ENCODE measurements at places on chromosomes 7 and 10.
A peak's percentile ranks its signal among the peaks of the same experiment; 100 is the strongest.

GRCh38 chr10:91391920-91392319, 18.2 kb upstream of the HECTD2 start:
- no peak for DNase-seq

GRCh38 chr7:91565499-91566401, 301.5 kb downstream of the FZD1 start:
- peak; percentile 44 for DNase-seq

- no peak for DNase-seq
These were observed 700.2 kb downstream of the PARD3 start for GRCh38 chr10:34114914-34115313.

DNA sequence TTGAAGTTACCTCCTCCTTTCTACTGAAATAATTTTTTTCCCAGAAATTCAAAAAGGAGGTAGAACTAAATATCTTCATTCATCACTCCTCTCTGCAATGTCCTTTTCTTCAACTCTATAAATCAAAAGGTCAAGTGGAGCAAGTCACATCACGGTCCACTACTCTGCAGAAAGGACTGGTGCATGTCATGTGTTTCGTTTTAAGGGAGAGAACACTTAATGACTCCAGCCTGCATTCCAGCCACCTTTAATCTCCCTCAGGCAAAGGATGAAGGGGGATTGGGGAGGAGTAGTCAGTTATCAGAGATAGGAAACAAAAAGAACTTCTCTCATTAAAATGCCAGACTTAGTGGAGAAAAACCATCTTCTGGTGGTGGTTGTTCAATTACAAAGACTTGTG, 78.9 kb downstream of the ANK3 start:
- no peak for DNase-seq

GRCh38 chr7:119724041-119724792, 548.8 kb upstream of the KCND2 start:
- DNase-seq: no peak

GRCh38 chr7:148918058-148918596, 34.0 kb upstream of the EZH2 start:
- no peak for DNase-seq

GRCh38 chr7:130914554-130915294, 180.7 kb upstream of the KLF14 start:
- no peak for DNase-seq

DNA sequence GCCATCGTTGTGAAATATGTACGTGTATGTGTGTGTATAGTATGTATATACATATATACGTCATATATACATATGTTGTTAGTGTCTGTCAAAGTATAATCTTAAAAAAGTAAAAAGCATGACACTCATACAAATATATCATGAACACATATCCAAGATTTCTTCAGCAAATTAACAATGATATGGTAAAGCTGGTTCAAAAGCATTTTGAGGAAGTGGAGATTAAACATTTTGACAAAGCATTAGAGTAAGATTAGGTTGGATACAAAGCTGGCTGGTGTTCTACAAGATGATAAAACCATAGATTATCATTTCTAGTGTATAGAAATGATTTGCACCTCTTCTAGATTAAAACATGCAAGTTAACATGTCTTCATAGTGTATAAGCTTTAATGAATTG, 771 bp upstream of the NUDCD3 start:
- DNase-seq: no peak

- no peak for DNase-seq
These were observed 2.1 kb upstream of the SHTN1 start for GRCh38 chr10:117007080-117007479.

GRCh38 chr10:132676193-132676891, 109.6 kb downstream of the NKX6-2 start:
- no peak for DNase-seq

DNA sequence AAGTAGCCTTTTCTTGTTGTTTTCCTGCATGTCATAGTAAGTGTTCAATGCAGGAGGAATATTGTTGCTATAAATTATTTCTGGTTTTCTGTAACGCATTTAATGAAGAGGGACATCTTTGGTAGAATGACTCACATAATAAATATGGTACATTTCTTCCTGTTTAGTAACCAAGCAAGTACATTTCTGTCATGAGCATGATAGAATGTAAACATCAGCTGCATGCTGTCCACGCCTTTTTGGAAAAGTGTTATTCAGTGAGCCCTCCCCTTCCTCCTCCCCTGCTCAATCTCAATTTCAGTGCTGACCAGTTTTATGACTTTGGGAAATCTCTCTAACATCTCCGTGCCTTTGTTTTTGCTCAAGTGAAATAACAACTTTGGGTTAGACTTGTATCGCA, 664.0 kb downstream of the XPNPEP1 start:
- DNase-seq: no peak

GRCh38 chr7:18593602-18594279, 98.2 kb downstream of the HDAC9 start:
- no peak for DNase-seq

DNA sequence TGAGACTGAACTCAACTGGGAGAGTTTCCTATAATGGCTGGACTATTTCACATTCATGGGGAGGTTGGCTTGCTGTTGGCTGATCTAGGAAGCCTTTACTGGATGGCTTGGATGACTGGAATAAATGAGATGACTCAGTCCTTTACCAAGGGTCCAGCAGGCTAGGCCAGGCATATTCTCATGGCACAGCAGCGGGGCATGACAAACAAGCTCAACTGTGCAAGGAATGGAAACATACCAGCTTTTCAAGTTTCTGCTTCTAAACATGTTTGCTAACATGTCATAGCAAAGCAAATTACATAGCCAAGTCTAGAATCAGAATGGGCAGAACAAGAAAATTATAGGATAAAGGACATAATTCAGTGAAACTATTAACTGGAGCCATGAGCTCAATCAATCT, 46.8 kb upstream of the CRTAC1 start:
- DNase-seq: no peak

- no peak for DNase-seq
These were observed 31.0 kb upstream of the FAM13C start for GRCh38 chr10:59393349-59393748.

GRCh38 chr10:87896216-87896615, 32.8 kb downstream of the PTEN start:
- peak; percentile 41 for DNase-seq

DNA sequence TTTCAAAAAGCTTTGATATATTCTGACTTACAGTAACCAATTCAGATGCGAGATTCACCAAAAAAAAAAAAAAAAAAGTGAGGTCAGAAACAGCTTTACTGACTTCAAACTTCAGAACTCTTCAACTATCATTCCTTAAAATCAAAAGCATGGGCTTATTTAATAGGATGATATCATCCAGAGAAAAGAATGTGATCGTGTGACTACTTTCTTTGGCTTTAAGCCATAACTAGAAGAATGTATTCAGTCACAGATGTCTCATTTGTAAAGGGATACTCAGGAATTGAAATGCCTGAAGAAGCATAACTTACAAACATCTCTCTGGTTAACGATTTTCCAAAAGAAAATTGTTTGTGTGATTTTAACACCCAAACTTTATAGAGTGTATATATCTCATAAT, 11.5 kb downstream of the TPK1 start:
- DNase-seq: no peak

DNA sequence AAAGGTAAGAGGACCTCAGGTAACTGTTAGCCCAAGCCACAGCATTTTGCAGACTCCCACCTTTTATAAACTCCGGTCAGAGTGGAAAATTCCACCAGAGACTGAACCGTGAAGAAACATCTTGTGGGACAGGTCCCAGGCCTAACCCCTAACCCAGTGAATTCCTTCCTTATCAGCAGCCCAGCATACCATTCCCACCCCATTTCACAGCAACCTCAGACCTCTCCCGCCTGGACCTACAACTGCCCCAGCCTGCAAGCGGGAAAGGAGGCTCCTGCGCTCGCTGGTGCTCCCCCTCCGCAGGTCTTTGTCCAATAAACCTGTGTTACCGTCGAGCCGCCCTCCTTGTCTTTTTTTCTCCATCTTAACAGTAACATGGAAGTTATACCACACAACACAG, 736.6 kb downstream of the MAGI2 start:
- no peak for DNase-seq

DNA sequence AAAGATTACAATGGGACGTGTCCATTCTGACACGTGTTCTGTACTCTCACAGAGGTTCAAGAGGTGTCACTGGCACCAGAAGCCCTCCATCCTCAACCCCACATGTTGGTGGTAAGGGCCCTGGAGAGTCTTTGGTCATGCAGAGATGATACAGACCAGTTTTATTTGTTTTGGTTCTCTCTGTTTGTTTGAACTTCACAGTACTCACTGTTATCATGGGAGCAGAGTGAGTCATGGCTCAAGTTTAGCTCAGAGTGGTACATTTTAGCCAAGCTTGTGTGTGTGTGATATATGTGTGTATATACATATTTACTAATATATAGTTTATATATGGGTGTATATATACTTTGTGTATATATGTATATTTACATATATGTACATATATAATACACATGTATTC, 935.6 kb downstream of the GRID1 start:
- no peak for DNase-seq

GRCh38 chr7:50356212-50356944, 51.9 kb downstream of the IKZF1 start:
- no peak for DNase-seq

GRCh38 chr10:35640474-35640873, 1.6 kb downstream of the FZD8 start:
- peak; percentile 16 for DNase-seq

- no peak for DNase-seq
These were observed 120.7 kb upstream of the CARD11 start for GRCh38 chr7:3164380-3164792.

DNA sequence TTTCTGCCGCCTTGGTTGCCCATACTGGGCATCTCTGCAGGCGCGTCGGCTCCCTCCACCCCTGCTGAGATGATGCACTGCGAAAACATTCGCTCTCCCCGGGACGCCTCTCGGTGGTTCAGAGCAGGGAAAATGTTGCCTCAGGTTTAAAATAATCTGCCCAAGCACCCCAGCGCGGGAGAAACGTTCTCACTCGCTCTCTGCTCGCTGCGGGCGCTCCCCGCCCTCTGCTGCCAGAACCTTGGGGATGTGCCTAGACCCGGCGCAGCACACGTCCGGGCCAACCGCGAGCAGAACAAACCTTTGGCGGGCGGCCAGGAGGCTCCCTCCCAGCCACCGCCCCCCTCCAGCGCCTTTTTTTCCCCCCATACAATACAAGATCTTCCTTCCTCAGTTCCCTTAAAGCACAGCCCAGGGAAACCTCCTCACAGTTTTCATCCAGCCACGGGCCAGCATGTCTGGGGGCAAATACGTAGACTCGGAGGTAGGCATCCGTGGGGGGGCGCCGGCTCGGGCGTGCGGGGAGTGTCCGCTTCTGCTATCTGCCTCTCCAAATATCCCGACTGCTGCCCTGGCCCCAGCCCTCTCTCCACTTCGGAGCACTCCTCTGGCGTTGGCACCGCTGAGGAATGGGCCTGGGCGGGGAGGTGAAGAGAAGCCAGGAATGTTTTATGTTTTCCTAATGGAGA, at the start of gene CAV1:
TSS of gene CAV1 (plus strand) at position 428 of the 689 bp plus-strand sequence. CDS start at position 455, 27 bp downstream.
- no peak for DNase-seq

- no peak for DNase-seq
These were observed 3.9 kb downstream of the MDH2 start for GRCh38 chr7:76051840-76052239.

DNA sequence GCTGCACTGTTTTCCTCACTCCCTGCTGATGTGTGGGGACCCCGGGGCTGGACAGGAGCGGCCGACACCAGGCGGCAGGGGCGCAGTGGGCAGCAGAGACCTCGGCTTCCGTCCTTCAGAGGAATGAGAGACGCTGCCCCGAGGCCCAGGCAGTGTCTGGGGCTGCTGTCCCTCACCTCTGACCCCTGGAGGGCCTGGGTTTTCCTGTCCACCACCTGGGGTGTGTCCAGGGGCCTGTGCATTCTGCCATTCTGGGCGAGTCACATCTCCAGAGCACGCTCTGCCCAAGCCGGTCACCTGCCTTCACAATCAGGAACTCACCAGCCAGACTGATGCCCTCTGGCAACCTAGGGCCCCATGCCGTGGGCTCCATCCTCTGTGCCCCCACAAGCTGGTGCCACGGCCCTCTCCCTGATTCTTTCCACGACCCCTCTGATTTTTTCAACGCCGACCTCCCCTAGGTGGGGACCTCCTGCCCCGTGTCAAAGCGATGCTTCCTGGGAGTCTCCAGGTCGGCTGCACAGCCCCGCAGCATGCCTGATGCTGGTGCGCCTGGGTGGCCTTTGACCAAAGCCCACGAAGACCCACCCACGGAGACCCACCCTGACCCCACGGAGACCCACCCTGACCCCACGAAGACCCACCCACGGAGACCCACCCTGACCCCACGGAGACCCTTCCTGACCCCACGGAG, 53.7 kb upstream of the CFAP46 start:
- no peak for DNase-seq

- no peak for DNase-seq
These were observed 3.5 kb downstream of the NOS3 start for GRCh38 chr7:150994141-150994837.

- no peak for DNase-seq
These were observed 64.3 kb downstream of the MYL10 start for GRCh38 chr7:101564778-101565211.

DNA sequence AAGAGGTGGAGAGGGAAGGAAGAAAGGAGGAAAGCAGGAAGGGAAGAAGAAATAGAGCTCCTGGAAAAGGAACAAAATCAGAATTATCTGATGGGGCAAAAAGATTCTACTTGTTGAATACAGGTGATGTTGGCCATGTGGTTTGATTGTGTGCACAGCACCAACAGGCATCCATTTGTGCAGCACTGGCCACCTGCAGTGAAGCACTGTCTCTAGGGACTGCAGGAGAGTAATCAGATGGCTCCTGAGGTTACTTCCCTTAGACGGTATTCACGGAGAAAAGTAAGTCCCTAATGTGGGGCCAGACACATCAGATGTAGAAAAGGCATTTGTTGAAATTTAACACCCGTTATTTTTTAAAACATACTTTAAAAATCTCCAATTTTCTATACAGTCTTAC, 135.3 kb upstream of the VIPR2 start:
- no peak for DNase-seq

DNA sequence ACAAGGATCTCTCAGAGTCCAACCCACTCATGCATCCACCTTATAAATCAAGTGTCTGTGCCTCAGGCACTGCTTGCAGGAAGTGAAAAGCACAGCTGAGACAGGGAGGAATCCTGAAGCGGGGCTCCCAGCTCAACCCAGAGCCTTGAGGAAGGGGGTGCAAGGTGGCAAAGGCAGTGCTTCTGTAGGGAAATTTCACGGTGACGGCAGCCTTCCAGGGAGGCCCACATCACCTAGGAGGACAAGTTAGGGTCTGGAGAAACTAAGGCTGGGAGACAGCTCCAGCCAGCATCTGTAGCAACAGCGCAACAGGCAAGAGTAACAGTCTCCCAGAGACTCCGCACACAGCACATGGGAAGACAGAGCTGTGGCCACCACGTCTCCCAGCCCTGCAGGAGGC, 2.7 kb downstream of the AOC1 start:
- no peak for DNase-seq
